ENCODE measurements at places on chromosomes 6 and 20.

GRCh38 chr6:34027445-34027936 is 118.4 kb downstream of the GRM4 start:
- peak; percentile 59 for DNase-seq

DNA sequence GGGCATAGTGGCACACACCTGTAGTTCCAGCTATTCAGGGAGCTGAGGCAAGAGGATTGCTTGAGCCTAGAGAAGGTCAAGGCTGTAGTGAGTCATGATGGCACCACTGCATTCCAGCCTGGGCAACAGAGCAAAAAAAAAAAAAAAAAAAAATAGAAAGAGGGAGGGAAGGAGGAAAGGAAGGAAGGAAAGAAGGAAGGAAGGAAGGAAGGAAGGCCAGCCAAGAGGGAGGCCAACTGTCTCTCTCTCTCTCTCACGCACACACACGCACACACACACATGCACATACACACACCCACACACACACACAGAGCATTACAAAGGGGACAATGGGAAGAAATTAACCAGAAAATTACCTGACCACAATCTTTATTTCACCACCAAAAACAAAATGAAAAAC is 50.6 kb upstream of the COL9A1 start:
- DNase-seq = no peak

GRCh38 chr6:113095841-113096240 is 748.7 kb downstream of the RFPL4B start:
- DNase-seq = no peak

- no peak for DNase-seq
Measured at GRCh38 chr20:8414586-8415274, 282.7 kb downstream of the PLCB1 start.

DNA sequence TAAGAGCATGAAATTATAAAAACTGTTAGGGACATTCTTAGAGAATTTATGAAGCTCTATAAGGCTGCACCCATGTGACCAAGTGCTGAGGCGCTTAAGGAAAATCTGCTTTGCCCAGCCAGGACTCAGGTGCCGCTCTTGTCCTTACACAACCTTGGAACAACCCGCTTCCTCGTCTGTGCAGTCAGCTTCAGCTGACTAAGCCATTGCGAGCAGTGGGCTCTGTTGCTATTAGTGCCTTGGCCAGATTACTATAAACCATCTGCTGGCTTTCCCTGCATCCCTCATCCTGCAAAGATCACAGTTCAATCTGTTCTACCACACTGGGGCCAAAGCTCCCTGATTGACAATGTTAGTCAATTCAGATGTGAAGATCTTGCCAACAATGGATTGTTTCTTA is 89.1 kb upstream of the E2F3 start:
- no peak for DNase-seq

- no peak for DNase-seq
Measured at GRCh38 chr6:93494057-93494456, 74.7 kb upstream of the EPHA7 start.

- no peak for DNase-seq
Measured at GRCh38 chr6:141498977-141499376, 633.7 kb upstream of the GJE1 start.

- DNase-seq = peak; percentile 36
Measured at GRCh38 chr6:166687879-166688205, 60.8 kb upstream of the RPS6KA2 start.

DNA sequence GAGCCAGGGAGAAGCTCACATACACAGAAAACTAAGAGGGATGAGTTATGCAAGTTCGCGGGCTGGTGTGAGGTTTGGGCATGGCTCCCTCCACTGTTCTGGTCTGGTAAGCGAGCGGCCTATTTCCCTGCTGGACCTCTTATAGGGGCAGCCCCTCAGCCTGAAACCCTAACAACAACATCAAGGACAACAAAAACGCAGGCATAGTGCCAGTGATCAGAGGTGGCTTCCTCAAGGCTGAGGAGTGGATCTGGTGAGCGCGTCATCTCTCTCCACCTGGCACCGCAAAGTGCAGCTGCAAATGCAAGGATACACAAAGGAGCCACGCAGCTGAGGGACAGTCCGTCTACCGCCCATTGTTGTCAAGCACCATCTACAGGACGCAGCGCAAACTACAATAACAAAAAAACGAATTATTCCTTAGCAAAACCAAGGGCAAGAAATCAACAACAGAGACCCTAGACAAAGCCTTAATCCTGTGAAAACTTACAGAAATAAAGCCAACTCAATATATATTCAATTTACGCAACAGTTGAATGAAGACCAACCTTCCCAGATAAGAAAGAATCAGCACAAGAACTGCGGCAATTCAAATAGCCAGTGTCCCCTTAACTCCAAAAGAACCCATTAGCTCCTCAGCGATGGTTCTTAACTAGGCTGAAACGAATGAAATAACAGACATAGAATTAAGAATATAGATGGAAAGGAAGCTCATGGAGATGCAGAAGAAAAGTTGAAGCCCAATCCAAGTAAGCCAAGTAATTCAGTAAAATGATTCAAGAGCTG is 9.2 kb upstream of the DEFB110 start:
- DNase-seq = peak; percentile 81

DNA sequence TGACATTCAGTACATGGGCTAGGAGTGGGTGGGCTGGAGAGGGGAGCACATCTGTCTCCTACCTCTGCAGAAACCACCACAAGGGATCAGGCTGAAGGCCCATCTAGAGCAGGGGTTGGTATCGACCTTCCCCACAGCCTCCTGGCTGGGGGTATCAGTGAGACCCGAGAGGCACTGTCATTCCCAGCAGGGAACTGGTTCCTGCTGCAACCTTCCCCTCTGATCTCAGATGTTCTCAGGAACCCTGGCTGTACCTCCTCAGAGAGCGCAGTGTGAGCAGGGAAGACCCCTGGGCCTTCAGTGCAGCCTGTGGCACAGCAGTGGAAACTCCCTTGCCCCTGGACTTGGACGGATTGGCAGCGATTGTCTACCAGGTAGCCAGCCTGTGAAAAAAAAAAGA is 7.8 kb downstream of the IP6K3 start:
- no peak for DNase-seq

GRCh38 chr6:23003671-23004467 is 434.5 kb downstream of the HDGFL1 start:
- no peak for DNase-seq

DNA sequence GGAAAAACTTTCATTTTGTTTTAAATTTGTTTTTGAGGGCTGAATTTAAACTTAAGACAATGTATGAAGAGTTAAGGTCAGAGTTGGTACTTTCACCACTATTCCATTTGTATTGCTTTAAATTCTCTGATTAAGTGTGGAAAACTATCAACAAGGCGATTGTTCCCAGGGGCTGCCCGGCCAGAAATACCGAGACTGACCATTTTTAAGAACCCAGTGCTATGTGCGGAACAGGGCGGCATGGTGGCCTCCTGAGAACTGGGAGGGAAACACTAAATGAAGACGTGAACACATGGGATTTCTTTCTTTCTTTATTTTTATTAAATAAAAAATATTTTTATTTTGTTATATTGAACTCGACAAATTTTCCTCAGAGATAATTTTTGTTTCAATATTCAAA is 221.2 kb upstream of the QKI start:
- no peak for DNase-seq

DNA sequence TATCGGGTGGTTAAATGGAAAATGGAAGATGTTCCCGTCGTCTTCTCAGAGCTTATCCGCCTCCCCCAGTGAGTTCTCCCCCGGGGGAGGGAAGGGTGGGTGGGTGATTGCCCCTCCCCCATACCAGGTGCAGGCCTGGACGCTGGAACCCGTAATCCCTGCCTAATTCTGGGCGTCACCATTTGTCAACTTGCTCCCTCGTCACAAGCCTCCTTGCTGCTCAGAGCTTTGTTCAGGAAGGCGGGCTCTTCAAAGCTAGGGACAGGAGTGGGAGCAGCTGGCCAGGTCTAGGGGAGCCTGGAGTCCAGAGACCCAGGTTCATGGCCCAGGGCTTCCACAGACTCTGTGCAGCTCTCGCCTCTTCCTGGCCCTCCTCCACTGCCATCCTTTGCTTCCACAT is 25.6 kb downstream of the CDH22 start:
- no peak for DNase-seq

- peak; percentile 49 for DNase-seq
Measured at GRCh38 chr6:14932485-14933182, 313.2 kb upstream of the JARID2 start.

GRCh38 chr6:167652042-167652700 is 174.5 kb upstream of the AFDN start:
- DNase-seq = no peak

DNA sequence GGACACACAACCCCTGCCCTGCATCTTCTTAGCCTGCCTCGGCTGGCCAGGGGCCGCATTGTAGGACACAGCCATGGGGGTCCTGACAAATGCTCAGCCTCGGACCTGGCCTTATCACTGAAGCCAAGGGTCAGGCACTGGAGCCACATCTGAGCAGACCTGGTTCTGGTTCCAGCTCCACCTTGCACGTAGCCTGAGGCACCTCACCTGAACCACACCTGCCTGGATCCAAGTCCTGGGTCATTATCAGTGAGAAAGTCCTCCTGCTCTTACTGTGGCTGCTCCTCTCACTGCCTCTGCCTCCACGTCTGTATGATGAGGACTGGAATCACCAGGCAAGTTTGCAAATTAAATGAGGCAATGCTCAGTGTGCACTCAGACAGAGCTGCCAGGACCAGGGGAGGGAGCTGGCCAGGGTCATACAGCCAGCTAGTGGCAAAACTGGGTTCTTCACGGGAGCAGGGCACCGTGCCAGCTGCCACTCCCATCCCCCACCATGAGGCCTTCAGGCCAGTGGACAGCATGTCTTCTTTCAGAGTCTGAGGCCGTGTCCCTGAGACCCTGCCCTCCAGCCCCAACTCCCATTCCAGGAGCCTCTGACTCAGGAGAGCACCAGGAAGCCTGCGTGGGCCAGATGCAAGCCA is 40.2 kb downstream of the MRPL14 start:
- no peak for DNase-seq

DNA sequence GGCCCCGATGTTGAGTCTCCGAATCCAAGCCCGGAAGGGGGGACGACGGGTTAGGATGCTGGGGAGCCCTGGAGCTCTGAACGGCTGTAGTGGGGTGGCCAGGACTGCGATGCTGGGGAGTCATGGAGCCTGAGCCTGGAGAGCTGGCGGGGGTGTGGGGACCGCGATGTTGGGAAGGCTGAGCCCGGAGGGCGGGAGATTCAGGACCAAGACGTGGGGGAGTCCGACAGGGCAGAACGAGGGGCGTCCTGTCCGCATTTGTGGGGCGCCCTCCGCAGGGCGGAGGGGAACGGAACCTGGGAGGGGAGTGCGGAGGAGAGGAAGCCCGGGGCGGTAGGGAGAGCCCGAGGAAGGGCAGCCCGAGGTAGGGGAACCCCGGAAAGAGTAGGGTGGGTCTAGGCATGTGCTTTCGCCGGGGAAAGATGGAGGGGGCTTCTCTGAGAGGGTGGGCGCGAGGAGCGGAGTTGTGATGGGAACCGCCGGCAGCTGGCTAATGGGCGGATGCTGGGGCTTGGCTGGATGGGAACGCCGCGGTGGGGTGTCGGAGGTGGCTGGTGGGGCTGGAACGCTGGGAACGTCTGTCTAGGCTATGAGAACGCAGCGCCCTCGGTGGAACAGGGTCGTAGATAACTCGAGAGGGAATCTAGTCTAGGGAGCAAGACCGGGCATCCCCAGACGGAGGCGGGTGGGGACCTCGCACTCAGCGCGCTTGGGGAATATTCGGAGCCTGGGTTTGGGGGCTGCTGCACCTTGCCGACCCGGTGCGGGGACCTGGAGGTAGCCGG is 684 bp downstream of the PAQR8 start:
- peak; percentile 40 for DNase-seq

GRCh38 chr6:82131441-82131840 is 116.1 kb downstream of the IBTK start:
- DNase-seq = no peak

DNA sequence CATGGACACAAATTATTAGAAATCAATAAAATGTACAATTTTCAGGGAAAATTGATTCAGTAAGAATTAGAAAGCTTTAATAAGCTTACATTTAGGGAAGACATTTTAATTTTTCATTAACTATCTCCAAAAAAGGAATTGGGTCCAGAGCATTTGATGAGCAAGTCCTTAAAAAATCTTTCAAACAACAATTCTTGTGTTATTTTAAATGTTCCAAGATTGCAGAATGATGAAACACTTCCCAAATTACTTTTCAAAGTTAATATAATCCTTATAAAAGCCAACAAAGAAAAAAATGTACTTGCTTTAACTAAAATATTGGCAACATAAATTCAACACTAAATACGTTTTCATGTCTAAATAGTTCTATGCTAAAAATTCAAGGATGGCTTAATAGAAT is 102.0 kb downstream of the ADAT2 start:
- DNase-seq = no peak

DNA sequence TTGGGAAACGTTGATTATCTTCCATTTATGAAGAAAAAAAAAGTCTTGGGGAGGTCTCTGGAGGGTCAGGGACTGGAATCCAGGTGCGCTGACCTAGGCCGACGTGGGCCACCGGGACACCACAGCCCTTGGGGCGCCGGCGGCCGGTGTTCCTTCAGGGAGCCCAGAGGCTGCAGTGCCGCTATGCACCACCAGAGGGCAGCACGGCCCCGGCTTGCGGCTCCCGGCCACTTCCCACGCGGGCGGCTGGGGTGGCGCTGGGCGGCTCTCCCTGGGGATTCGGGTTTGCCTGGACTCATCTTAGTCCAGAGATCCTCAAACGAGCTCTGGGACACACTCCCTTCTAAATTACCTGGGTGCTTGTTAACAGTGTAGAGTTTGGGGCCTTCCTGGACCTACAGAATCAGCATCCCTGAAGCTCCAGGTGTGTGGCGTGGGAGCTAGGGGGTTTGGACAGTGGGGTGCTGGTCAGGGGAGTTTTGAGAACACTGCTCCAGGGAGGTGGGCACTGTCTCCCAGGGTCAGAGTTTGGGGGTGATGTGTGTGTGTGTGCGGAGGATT is 23.0 kb upstream of the GTSF1L start:
- DNase-seq = peak; percentile 82

GRCh38 chr6:39806278-39806677 is 14.1 kb downstream of the DAAM2 start:
- DNase-seq = no peak

GRCh38 chr6:132354517-132355167 is 46.6 kb downstream of the MOXD1 start:
- DNase-seq = peak; percentile 15

DNA sequence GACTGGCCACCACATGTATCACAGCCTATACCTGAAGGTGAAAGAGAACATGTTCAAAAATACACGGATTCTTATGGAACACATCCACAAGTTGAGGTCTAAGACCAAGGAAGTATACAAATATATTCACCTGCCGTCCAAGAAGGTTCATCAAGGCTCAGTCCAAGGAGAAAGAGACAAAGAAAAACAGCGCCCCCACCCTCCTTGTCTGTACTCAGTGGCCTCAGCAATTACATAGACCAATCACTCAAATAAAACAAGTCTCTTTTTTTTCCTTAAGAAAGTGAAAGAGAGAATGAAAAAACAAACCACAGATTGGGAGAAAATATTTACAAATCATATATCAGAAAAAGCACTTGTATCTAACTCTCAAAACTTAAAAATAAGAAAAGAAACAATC is 19.5 kb downstream of the CPXM1 start:
- DNase-seq = no peak

GRCh38 chr6:42120895-42121865 is 21.2 kb downstream of the C6orf132 start:
- peak; percentile 21 for DNase-seq

GRCh38 chr6:35613762-35614161 is 75.0 kb downstream of the FKBP5 start:
- DNase-seq = no peak

Measured in ELF-1 (cell line).